Mucosa of descending colon (tissue), 3 donors: ENCODE measurements at places on chromosomes 4 and X. TPM values are rescaled to one million over a fixed set of nuclear protein-coding genes. Genes with fewer than 3 reads are reported as not detected.
A peak's percentile ranks its signal among the peaks of the same experiment; 100 is the strongest.

GRCh38 chr4:25818371-25818871 lies 44.4 kb downstream of the SEL1L3 start:
- DNase-seq, result no peak

- no peak for DNase-seq
These were observed 32.7 kb upstream of the NKRF start for GRCh38 chrX:119638725-119639471.

DNA sequence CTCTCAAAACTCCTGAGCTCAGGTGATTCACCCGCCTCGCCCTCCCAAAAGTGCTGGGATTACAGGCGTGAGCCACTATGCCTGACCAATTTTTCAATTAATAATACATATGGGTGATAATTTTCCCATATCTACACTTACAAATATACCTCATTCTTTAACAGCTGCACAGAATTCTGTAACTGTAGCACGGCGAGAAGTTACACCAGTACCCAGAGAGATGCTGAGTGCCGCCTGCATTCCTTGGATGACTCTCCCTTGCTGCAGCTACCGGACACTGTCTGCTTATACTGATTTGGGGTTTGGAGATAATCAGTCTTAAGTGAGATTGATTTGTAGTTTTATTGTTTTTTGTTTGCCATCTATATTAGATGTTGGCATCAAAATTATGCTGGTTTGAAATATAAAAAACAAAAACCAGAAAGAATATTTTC lies 5.8 kb downstream of the TIFA start:
- DNase-seq, result no peak

The HMX1 gene
- not detected for total RNA-seq

DNA sequence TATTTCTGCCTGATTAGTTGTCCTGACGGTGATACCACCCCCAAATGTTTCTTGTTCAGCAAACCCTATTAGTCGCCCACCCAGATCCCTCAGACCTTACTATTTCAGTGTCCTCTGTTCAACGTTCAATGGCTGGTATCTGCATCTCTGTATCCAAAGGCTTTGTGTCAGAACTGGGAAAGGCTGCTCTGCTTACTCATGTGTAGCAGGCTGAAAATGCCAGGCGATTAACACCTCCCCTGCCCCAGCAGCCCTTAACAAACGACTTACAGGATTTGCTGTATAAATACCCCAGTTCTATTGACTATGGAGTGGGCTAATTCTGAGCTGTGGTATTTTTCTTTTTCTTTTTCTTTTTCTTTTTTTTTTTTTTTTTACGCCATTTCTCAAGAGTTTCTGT lies 415.0 kb downstream of the ZNF674 start:
- DNase-seq, result no peak

The SH3D19 gene
- total RNA-seq, result 102 TPM

DNA sequence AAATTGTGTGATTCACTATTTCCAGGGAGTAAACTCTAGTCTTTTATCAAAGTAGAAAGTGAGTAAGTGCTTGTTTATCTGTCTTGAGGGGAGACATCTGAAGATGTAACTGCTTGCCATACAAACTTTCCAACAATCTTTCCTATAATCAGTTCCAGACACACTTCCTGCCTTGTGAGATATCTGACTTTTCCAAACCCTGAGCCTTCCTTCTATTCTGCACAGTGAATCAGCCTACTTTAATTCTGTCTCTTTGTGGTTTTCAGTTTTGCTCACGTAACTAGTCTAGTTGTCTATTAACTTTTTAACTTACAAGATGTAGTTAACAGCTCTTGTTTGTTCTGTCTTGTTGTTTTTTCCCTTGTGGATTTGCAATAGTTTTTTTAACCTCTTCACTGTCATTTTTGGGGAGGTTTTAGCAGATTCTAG lies 947.8 kb downstream of the C4orf33 start:
- DNase-seq, result no peak

- DNase-seq, result no peak
These were observed 23.6 kb upstream of the CBR4 start for GRCh38 chr4:169033660-169034059.

The ANAPC10 gene
- 14.7 TPM for total RNA-seq

DNA sequence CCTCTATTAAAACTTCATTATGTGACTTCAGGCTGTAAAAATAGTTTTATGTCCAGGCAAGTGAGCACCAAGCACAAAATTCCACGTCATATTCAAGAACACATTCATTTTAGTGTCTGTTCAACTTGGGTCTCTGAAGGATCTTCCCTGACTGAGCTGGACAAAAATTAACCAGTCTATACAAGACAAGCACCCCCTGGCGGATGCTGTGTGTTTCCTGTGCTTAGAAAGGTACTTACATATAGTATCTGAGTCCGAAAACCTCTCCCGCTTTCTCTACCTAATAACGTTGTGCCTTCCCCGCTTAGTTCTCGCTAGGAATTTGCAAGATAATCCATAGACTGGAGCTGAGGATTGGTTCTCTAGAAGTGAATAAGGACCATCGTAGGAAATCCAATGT lies 2214.5 kb upstream of the TENM3 start:
- DNase-seq, result peak; percentile 26

The COX7B2 gene
- total RNA-seq, result not detected

DNA sequence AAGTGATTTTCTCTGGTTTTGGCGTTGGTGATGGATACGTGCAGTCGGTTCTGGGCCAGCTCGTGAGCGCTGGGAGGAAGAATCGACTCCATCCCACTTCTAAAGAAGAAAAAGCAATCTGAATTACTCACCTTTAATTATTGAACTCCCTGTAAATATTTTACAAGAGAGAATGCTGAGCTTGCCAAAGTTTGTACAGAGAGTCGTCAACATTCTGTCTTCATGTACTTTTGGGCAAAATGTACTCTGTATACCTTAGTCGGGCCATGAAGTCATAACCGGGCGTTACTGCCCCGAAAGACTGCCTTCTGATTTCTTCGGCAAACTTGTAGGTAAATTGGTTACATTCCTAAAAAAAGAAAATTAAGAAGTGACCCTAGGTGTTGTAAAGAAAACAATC lies 5.5 kb downstream of the PNPLA4 start:
- DNase-seq, result no peak

The ATOH1 gene
- 14.0 TPM for total RNA-seq

The PTCHD1 gene
- 0.61 TPM for total RNA-seq

GRCh38 chrX:22690116-22690515 lies 309.6 kb upstream of the DDX53 start:
- no peak for DNase-seq

- no peak for DNase-seq
These were observed 6.2 kb upstream of the MOB1B start for GRCh38 chr4:70895811-70896491.

The CPZ gene
- total RNA-seq, result 2.6 TPM

DNA sequence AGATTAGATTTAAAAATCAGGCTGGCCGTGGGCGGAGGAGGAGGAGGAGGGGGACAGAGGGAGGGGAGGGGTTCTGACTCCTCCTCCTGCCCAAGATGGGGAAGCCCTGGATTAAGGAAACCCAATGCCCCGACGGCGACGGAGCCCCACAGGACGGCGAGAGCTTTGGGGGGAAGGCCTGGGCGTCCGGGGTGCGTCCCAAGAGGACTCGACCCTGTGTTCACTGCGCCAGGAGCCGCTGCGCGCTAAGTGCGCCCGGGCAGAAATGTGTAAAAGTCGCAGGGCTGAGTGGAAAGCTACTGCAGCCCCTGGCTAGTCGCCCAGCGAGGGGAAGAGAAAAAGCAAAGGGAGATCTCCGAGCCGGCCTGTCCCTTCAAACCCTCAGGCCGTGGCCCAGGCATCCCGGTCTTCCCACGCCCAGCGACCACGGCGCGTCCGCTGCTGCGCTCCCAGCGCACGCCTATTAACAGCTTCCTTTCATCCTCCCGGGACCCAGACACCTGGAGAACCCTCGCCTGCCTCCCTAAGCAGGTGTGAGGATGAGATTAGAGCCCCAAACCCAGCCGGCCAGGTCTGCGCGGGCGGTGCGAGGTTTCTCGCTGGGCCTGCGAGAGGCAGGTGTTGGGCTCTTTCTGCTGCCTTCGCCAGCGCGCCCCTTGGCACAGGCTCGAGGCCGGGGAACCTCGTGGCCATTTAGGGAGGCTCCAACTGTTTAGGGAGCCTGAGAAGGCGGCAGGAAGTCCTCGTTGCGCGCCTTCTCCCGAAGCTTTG lies 1.4 kb upstream of the RPS6KA3 start:
- peak; percentile 48 for DNase-seq

DNA sequence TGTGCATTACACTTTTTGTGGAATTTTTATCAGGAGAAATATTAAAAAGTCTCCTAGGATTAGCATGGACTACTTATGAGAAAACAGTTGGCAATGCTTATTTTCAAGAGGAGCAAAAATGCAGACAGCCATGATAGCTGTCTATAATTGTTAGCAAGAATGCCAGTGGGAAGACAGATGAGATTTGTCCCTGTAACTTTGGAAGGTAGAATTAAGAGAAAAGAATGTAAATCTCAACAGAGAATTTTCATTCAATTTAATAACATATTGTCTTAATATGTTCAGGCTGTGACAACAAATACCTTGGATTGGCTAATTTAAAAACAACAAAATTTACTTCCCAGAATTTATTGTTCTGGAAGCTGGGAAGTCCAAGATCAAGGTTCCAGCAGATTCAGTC lies 349.2 kb downstream of the IQCM start:
- DNase-seq, result no peak

GRCh38 chr4:15366721-15367120 lies 61.1 kb upstream of the C1QTNF7 start:
- no peak for DNase-seq

GRCh38 chr4:68904786-68905185 lies 46.8 kb downstream of the UGT2A3 start:
- peak; percentile 43 for DNase-seq

DNA sequence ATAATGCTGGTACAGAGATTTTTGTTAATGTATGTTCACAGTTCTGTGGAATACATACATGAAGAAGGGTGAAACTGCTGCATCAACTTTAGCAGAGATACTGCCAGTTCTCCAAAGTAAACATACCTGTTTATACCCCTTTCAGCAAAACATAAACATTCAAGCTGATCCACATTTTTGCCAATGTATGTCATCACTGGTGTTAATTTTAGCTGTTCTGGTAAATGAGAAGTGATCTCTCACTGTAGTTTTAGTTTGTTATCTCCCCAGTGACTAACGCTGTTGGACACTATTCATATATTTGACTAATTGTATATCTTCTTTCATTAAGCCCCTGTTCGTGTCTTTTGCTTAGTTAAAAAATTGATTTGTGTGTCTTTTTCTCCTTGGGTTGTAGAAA lies 82.0 kb downstream of the HAUS3 start:
- DNase-seq, result no peak

- no peak for DNase-seq
These were observed 133.7 kb upstream of the CPXCR1 start for GRCh38 chrX:88613338-88613737.

DNA sequence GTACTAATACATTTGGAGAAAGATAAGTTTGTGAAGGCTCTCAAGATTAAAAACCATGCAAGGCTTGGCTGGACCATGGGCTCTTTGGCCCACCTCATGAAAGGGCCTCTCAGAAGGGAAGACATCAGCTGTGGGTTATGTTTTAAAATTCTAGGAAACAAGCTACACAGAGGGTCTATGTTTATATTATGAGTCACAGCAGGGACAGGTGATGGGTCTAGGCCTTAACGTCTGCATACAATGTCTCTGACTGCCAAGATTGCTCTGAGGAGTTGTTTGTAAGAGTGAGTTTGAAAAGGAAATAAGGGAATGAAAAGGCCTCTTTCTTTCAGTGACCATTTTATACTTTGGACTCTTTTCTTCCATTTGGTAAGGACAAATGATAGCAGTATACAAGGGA lies 77.0 kb upstream of the ARMCX2 start:
- DNase-seq, result no peak

- no peak for DNase-seq
These were observed 51.9 kb upstream of the PRPS1 start for GRCh38 chrX:107576392-107576791.

DNA sequence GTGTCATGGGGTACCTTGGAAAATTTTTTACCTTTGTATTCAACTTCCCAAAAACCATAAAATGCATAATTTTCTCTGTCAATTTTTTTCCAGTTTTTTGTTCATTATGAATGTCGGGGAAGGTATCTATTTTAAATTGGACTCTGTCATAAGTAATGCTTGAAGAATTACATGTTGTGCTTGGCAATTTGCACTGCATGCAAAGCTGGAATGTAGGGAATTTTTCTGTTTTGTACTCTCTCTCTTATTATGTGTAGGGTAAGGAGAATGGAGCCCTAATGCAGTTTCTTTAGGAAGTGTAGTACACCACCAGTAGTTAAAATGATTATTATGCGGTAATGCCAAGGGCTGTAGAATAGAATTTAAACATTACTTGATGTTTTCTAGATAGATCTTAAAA lies 137.7 kb upstream of the LIMCH1 start:
- no peak for DNase-seq

The MFSD8 gene
- 27.9 TPM for total RNA-seq

The DNAJB14 gene
- total RNA-seq, result 54.2 TPM

- DNase-seq, result peak; percentile 26
These were observed 465 bp downstream of the BMPR1B start for GRCh38 chr4:94758141-94758699.

The DCLK2 gene
- 3.0 TPM for total RNA-seq

DNA sequence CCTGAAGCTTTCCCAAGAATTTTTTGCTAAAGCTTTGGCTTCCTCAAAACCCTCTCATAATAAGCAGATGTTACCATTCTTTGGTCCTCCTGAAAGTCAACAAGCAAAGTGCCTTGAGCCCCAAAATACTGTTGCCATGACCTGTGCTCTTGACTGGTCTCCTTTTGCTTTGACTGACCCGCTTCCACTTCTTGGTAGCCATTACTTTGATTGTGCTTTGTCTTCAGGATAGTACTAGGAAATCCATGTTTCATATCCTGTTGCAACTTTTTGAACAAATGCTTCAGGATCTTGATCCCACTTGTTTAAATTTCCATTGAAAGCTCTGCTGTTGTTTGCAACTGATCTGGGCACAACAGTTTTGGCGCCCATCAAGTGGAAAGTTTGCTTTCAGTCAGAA lies 6.9 kb upstream of the OTOP1 start:
- DNase-seq, result no peak

- no peak for DNase-seq
These were observed 18.6 kb upstream of the IL13RA2 start for GRCh38 chrX:115036029-115036428.

The UGT2A1 gene
- not detected for total RNA-seq

The AR gene
- total RNA-seq, result 4.6 TPM

The FAM9B gene
- not detected for total RNA-seq

The CENPC gene
- total RNA-seq, result 26.0 TPM

GRCh38 chrX:24372021-24372763 lies 11.8 kb downstream of the SUPT20HL1 start:
- DNase-seq, result no peak

- no peak for DNase-seq
These were observed 3.3 kb downstream of the PGRMC2 start for GRCh38 chr4:128284317-128284716.

GRCh38 chr4:54668014-54668611 lies 10.4 kb downstream of the KIT start:
- DNase-seq, result no peak

GRCh38 chrX:69150281-69150960 lies 14.8 kb downstream of the PJA1 start:
- no peak for DNase-seq

The ADAM29 gene
- total RNA-seq, result not detected

- DNase-seq, result peak; percentile 67
These were observed at the start of gene GRPR for GRCh38 chrX:16123222-16123786. Gene GRPR (plus strand): TSS chrX:16123565. CDS start chrX:16123954, 389 bp downstream.
